ELR (cell line): ENCODE measurements at places on chromosomes 6 and 20.
A peak's percentile ranks its signal among the peaks of the same experiment; 100 is the strongest.

DNA sequence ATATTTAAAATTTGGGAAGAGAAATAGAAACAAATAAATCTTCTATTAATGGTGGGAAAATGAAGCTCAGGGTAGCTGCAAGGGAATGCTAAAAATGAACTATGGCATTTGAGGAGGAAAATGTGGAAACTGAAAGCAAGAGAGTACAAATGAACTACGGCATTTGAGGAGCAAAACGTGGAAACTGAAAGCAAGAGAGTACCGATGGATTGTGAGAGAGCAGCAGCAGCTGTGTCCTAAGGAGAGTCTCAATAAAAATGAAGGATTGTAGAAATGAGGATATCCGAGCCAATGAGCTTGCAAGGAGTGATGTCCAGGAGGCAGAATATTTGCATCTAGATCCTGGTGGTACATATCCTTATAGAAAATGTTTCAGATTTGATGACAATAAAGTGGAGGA is 547.1 kb upstream of the ZNF337 start:
- no peak for DNase-seq

DNA sequence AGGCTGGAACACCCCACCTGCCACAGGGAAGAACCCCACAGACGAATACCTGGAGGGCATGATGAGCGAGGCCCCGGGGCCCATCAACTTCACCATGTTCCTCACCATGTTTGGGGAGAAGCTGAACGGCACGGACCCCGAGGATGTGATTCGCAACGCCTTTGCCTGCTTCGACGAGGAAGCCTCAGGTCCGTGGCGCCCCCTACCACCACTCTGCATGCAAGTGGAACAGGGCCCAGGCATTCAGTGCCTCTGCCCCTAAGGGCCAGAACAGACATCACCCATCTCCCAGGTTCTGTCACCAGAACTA is 6.6 kb downstream of the MYL9 start:
- no peak for DNase-seq

- no peak for DNase-seq
Observed at GRCh38 chr20:34127792-34128191, 15.7 kb upstream of the EIF2S2 start.

DNA sequence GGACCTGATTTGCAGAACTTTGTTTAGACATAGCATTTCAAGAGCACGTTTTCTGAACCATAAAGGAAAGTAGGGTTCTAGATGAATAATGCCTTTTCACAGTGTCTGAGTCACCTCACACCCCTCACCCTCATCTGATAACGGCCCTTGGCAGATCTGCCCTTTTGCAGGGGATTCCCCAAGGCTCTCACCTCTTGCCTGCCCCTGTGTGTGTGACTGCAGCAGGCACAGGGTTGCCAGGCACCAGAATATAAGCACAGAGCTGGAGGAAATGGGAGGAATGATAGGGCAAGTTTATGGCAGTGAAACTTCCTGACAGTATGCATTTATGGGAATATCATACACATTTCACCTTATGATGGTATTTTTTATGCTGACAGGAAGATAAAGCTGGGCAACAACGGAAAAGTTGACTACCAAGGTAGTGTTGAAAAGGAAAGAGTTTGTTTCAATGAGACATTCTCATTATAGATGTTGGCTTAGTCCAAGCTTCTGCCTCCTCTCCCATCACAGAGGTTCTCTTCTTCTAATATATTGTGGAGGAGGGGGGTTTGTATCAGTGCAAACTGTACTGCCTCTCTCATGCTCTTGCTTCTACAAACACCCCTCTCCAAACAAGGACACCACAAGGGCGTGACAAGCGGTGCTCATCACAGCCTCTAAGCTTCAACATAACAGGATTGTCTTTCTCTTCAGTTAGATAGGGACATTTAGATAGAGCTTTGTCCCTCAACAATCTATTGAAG is 101.5 kb upstream of the BACH2 start:
- peak; percentile 44 for DNase-seq

DNA sequence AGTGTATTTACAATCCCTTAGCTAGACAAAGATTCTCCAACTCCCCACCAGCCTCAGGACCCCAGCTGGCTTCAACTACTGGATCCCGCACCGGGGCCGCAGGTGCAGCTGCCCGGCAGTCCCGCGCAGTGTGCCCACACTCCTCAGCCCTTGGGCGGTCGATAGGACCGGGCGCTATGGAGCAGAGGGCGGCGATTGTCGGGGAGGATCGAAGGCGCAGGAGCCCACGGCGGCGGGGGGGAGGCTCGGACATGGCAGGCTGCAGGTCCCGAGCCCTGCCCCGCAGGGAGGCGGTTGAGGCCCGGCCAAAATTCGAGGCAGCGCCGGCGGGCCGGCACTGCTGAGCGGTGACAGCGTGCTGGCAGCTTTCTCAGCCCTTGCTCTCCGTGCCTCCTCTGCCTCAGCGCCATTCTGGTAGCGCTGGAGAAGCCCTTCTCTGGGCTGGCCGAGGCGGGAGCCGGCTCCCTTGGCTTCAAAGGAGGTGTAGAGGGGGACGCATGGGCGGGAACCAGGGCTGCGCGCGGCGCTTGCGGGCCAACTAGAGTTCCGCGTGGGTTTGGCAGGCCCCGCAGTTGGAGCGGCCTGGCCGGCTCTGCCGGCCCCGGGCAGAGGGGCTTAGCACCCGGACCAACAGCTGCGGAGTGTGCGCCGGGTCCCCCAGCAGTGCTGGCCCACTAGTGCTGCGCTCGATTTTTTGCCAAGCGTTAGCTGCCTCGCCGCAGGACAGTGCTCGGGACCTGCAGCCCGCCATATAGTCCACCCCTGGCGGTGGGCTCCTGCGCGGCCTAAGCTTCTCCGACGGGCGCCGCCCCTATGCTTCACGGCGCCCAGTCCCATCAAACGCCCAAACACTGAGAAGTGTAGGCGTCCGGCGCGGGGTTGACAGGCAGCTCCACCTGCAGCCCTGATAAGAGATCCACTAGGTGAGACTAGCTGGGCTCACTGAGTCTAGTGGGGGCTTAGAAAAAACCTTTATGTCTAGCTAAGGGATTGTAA is 32.4 kb upstream of the KIF13A start:
- DNase-seq, result no peak

DNA sequence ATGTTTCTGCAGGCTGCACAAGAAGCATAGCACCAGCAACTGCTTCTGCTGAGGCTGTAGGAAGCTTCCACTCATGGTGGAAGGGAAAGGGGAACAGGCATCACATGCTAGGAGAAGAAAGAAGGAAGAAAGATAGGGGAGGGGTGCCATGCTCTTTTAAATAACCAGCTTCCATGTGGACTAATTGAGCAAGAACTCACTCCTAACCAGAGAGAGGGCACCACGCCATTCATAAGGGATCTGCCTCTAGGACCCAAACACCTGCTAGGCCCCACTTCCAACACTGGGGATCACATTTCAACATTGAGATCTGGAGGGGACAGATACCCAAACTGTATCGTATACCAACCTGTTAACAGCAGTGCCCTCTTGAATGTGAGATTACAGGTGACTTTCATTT is 46.9 kb upstream of the ARMC2 start:
- DNase-seq, result no peak

GRCh38 chr6:69704916-69705315 is 91.9 kb downstream of the LMBRD1 start:
- no peak for DNase-seq

DNA sequence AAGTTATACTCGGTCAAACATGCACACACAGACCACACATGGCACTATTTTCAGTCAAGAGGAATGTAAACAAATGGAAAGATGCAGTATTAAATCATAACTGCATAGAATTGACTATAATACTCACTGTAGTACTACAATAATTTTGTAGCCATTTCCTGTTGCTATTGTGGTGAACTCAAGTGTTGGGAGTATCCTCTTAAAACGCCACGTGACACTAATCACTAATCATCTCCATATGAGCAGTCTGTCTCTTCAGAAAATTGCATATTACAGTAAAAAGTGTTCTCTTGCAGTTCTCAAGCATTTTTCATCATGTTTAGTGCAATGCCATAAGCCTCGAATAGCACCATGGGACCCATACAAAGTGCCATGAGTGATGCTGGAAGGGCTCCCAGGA is 258.7 kb upstream of the ID4 start:
- DNase-seq, result no peak

DNA sequence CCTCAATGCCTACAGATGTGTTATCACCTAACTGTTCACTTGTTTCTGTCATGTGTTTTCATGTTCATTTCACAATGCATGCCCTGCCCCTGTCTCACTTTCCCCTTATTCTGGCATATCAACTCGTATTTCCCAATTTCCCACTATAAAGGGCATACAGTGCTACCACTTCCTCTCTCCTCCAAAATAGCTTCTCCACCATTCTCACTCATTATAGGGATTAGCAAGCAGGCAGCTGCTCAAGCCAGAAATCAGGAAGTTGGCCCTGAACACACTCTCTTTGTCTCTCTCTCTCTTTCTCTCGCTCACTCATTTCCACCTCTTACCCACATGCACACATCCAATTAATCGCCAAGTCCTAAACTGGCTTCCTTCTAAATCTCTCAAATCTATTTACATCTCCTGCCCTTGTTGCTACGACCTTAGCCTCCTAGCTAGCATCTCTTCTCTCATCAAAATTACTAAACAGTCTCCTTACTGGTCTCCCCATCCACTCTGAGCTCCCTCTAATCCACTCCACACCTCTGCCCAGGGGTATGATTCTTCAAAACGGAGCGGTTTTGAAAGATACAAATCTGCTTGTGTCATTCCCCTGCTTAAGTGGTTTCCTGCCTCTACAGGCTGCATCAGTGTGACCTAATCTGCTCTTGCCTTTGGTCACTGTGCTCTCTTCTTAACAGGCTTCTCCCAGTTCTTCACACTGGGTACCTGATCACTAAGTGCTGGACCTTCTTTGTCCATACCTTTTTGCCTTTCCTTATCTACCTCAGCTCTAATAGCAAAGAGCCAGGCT is 196.2 kb downstream of the BTBD9 start:
- DNase-seq, result peak; percentile 23

GRCh38 chr6:38671885-38672467 is 31.0 kb downstream of the GLO1 start:
- DNase-seq, result peak; percentile 72

- DNase-seq, result peak; percentile 8
Observed at GRCh38 chr20:37734228-37734985, 40.6 kb downstream of the CTNNBL1 start.

GRCh38 chr20:496126-496696 is 33.9 kb upstream of the TBC1D20 start:
- DNase-seq, result no peak

GRCh38 chr20:41145821-41146620 is 8.7 kb downstream of the PLCG1 start:
- DNase-seq, result no peak

DNA sequence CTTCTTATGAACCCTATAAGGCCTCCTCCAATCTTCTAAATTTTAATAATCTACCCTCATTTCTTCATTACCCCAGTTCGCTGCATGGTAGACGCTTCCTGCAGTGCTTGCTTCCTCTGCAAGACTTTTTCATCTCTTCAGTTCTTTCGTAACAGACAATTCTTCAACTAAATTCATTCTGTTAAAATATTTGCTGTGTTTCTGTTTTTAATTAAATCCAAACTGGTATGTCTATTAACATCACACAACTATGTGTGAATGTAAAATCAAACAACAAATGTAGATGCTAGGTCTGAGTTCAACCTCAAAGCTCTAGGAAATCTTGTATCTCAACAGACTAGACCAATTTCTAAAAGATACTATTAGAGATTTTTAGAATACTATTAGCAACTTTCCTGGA is 199.3 kb downstream of the RNGTT start:
- no peak for DNase-seq

- no peak for DNase-seq
Observed at GRCh38 chr6:144769142-144769541, 484.0 kb downstream of the UTRN start.

DNA sequence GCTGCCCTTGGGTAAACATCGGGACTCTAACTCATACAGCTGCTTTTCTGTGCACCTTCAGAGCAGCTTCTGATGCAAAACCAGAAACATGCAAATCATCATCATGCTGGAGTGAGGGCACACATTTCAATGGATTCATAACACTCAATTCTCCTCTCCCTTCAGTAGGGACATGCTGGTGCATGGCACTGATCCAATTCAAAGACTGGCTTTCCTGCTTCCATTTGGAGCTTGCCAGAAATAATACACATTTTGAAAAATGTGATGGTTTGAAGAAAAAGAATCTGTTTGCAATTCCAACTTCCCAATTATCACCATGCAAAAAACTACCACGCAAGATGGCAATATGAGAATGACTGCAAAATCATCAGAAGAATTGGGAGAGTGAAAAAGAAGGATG is 65.2 kb upstream of the PDE10A start:
- DNase-seq, result no peak

DNA sequence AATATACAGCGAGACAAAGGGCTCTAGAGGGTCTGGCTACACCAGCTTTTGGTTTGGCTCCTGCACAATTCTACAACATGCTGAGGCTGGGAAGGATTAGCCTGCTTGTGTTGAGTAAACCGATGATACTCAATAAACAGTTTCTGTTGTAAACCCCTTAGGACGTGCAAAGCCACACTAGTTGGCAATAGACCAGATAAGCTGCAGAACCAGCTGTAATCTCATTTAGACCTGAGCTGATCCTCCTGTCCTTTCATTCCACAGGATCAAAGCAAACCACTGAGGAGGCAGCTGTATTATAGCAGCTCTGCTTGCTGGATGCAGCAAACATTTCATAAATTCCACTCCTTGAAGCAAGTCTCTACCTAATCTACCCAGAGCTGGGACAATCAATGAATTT is 79.7 kb downstream of the MMS22L start:
- DNase-seq, result no peak

GRCh38 chr6:18488004-18488403 is 100.9 kb downstream of the RNF144B start:
- no peak for DNase-seq
